GF-D8 (cell line): ENCODE measurements at places on chromosomes 3 and 15.

DNA sequence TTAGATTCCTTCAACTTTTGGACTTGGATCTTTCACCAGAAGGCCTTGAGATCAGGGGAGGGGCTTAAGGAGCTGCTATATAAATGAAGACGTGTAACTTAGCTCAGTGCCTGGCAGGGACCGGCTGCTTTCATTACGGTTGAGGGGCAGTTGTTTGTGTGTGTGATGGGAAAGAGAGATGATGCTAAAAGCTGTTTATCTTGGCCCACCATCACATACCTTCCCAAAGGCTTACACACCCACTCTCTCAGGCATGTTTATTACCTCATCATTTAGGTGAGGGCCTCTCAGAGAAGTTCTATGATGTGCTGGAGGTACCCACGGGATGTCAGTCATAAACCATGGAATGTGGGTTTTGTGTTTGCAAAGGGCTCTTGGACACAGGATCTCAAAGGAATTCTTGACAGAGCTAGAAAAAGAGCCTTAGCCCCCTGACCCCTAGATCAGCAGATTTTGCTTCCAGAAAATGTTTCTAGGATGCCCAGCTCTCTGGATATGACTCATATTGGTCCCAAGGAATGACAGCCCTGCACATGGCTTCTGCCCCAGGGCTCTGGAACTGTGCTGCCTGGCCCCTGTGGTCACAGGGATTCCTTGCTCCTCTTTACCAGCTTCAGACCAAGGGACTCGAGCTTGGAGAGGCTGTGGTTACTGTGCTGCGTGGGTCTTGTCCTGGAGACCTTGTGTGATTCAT lies 15.9 kb upstream of the SMAD3 start:
- no peak for DNase-seq

DNA sequence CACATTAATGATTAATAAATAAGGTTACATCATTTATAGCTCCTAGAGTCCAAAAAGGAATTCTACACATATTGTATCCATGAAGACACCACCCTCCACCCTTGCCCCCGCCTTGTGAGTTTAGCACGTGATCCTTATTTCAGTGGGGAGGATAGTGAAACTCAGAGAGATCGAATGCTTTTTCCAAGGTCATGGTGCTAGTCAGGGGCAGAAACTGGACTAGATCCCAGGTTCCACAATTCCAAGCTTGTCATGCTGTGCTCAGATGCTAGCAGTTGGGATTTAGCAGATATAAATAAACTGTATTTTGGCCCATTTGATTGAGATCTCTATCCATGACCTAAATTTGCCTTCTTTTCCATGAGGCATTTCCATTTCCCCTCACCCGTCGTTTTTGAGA lies 227.4 kb upstream of the THRB start:
- DNase-seq = no peak

GRCh38 chr3:15630646-15631350 lies 29.3 kb downstream of the BTD start:
- DNase-seq = no peak

GRCh38 chr3:160402221-160403027 lies 3.0 kb downstream of the SMC4 start:
- DNase-seq = no peak

GRCh38 chr3:108461661-108462111 lies 48.7 kb downstream of the MYH15 start:
- no peak for DNase-seq

DNA sequence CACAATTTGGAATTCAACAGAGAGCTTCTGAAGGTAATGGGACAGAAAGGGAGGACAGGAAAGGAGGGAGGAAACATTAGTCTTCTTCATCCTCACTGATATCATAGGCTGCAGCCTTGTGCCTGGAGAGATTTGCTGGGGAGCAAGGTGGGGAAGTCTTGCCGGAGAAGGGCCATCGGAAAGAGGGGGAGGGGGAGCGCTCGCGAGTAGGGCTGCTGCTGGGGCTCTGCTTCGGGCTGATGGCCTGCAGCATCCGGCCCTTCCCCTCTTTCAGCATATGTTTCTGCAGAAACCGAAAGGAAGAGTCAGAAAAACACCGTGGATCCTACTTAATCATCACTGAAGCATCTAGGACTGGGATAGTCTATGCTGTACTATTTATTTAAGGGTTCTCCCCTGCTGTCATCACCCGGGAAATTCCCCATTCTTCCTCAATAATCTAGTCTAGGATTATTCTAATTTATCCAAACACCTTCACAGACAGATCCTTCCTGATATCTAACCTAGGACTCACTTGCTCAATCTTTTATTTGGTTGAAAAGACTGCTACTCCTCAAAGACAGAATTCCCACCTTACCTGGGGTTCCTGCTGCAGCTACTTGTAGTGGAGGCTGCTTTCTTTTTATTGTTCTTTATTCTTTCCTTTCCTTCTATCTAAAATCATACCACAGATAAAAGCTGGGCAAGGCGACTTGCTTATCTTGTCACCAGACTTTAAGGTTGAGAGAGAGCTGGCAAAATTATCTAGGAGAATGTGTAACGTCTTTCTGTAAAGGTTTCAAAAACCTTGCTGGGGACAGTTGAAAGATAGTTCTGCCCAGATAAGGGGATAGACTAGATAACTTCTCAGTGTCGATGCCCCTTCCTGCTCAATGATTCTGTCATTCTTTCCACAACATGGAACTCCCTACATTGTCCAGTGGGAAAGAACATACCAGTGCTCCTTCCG lies 22.6 kb downstream of the SLC51A start:
- no peak for DNase-seq

GRCh38 chr15:40279437-40280141 lies 3.3 kb downstream of the ANKRD63 start:
- DNase-seq = no peak

- DNase-seq = no peak
Observed at GRCh38 chr3:54510506-54510905, 388.2 kb downstream of the CACNA2D3 start.

GRCh38 chr3:181328346-181328745 lies 338.8 kb upstream of the DNAJC19 start:
- no peak for DNase-seq

GRCh38 chr15:92896561-92896960 lies 3.6 kb upstream of the CHD2 start:
- DNase-seq = no peak

DNA sequence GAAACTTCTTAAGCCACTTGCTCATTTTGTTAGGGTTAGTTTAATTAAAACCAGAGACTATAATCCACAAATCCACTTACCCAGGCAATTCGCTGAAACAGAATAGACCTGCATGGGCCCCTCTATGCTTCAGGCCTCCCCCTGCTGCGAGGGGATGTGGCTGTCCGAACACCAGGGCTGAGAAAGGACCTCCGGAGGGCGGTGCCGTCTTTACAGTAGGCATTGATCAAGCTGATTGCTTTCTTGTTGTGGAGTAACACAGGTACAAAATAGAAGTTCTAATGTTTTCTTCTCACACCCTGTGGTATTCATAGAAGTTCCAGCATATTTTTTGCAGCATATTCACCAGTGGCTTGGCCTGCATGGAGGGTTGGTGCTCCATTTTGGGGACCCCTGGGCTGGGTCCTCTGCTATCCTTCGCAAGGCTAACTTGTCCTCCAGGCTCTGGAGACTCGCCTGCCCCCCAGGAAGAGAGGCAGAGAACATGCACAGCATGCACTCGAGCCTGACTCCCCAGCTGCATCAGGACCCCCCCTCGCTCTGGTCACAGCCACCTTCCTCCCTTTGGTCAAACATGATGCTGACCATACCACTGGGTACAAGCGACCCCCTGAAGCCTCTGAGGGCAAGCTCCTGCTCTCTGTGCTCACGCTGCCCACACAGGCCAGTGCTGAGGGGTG lies 55.3 kb downstream of the TPRA1 start:
- DNase-seq = no peak
